ENCODE measurements at places on chromosomes 1 and 21.

DNA sequence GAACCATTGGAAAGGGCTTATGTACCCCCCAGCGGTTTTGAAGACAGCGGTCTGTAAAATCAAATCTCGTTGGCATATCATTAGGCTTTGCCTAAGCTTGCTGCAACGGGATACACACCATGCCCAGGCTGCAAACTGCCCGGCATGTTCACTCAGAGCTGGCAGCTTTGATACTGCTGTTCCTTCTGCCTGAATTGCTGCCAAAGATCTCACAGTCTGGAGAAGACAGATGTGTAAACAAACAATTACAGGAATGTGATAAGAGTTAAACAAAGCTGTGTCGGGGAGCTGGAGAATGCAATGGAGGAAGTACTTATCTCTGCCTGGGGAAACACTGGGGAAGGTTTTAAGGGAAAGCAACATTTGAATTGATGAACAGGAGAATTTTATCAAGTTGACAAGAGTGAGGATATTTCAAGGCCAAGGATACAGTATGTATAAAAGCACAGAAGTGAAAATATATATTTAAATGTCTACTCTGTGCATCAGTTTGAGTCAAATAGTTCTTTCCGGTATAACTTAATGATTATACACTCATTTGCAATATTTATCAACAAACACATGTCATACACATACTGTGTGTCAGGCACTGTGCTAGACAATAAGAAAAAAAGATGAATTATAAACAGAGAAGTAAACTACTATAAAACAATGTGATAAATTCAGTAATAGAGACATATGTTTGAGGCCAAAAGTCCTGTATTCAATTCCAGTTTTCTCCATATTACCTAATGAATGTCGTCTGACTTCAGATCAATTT lies 29.9 kb downstream of the CHML start:
- DNase-seq = peak; percentile 82

- DNase-seq = no peak
Measured at GRCh38 chr1:89165811-89166210, 10.0 kb downstream of the GBP7 start.

- DNase-seq = no peak
Measured at GRCh38 chr1:50930193-50930592, 29.9 kb downstream of the FAF1 start.

GRCh38 chr1:160346463-160346862 lies 3.3 kb downstream of the NCSTN start:
- no peak for DNase-seq

GRCh38 chr21:16597753-16598152 lies 868.0 kb downstream of the USP25 start:
- peak; percentile 18 for DNase-seq

DNA sequence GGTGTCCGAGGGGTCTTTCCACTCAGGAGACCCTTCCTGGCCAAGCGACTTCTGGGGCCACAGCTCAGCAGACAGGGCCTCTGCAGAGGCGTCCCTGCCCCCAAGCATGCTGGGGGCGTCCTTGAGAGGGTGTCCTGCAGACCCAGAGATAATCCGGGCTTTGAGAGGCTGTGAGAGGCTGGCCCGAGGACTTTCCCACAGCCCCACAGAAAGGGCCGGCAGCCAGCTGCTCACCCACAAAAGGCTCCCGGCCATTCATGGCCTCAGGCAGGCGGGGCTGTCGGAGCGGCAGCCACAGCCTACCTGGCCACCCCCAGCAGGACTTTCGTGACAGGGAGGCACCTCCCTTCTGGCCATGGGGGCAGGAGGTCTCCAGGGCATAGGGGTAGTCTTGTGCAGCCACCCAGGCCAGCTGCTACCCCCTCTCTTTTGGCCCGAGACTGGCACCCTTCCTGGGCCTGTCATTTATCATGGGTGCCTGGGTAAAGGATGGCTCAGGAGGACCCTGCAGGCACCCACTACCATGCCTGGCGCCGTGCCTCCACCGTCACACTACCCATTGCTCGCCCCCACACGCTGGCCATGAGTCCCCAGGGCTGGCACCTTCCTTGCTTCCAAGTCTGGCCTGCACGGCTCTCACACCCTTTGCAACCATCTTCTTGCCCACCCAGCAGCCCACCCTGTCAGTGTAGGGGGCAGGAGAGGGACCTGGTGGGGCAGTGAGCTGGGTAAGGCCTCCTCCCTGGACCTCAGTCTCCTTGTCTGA lies 11.1 kb upstream of the TNFRSF14 start:
- no peak for DNase-seq

DNA sequence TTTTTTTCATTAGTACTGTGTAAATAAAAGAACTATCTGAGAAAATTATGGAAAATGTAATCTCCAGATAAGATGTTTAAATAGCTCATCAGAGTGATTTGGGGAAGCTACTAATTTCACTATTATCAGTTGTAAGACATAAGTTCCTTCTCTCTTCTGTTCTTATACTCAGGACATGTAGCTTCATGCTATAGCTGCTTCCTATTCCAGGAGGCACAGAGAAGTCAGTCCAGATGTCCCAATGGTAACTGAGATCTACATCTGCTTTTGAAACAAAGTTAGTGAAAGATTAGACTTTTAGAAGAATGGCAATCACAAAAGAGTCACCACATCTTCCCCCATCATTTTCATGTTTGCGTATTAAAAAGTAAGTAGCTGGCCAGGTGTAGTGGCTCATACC lies 5.6 kb downstream of the MAP3K21 start:
- DNase-seq = no peak

GRCh38 chr1:226624526-226624925 lies 76.0 kb downstream of the STUM start:
- DNase-seq = peak; percentile 18

DNA sequence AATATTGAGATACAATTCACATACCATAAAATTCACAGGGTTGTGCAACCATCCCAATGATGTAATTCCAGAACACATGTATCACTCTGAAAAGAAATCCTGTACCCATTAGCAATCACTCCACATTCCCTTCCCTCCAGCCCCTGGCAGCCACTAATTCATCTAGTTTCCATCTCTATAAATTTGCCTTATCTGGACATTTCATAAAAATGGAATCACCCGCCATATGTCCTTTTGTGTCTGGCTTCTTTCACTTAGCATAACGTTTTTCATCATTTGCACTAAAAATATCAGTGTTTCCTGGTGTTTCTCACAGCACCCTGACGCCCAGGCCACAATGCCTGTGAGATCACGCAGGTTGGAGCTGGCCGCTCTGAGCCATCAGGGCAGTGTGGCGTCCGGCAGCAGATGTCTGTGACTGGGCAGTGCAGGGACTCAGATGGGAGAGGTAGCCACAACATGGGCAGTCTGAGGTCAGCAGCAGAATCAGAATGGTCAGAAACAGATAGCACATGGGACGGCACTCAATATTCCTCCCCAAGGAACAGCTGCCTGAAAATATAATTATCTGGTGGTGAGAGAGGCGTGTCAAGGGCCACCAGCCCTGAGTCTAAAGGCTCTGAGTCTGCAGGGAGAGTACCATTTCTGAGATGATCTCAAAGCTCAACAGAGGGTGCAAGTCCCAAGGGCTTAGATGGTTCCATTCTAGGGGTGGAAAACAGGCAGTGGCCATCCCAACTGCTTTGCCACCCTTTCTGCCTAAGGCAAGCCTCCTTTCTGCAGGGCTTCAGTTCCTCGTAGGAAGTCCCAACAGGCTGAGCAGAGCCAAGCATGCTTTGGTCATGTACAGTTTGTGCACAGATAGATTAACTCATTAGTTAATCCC lies 129.4 kb upstream of the EDN2 start:
- peak; percentile 95 for DNase-seq
